ENCODE measurements at places on chromosomes 11 and 22.

- DNase-seq: no peak
These were observed 70.4 kb downstream of the RCN1 start for GRCh38 chr11:32161293-32161692.

DNA sequence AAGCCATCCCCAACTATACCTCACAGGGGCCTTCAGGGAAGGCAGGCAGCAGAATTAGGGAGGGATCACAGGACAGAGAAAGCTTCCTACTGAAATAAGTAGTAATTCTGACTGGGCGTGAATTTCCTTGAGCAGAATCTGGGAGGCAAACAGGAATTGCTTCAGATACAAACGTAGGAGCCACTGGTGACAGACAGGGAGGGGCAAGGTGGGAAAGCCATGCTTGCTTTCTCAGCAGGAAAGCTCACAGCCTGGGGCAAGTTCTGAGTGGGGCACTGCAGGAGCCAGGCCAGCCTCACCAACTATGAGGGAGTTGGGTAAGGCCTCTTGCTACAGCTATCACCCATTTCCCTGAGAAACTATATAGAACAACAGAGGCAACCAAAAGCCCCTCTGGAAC, 43.6 kb downstream of the ARHGAP32 start:
- no peak for DNase-seq

DNA sequence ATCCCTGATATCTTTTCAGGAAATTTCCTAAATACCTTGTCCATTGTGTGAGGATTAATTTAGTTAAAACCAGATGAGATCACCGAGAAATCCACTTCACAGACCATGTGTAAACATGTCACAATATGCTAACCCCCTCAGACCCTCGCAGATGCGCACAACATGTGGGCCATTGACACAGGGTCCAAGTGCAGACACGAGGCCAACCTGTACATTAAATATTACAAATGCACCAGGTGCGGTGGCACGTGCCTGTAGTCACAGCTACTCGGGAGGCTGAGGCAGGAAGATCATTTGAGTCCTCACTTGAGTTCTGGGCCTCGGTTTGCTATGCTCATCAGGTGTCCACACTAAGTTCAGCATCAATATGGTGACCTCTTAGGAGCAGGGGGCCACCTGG, 9.9 kb upstream of the TMPRSS4 start:
- no peak for DNase-seq

DNA sequence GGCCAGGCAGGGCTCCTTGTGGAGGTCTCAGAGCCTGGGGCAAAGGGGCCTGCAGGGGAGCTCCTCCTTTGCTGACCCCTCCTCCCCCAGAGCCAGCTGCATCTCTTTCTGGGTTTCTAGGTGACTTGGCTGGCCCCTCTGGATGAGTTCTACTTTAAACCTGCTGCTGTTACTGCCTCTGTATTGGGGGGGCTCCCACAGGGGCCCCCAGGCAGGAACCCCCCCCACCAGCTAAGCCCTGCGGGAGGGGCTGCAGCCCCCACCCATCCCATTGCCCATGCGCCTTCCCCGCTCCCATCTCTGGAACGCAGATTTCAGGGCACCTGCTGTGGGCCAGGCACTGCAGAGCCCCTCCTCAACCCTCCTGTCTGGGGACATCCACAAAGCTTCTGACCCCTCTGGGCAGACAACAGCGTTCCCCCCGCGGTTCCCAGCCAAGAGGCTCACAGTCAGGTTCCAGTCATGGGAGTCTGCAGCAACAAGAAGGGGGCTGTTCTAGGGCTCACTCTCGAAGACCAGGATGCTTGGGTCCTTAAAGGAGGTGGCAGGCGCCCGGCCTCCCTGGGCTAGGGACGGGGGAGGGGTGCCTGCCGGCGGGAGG, 815 bp upstream of the PLCB3 start:
- DNase-seq: no peak

GRCh38 chr11:92768121-92768840, 201.2 kb upstream of the MTNR1B start:
- no peak for DNase-seq

- DNase-seq: no peak
These were observed 10.8 kb upstream of the MSANTD4 start for GRCh38 chr11:106032861-106033260.

GRCh38 chr11:66967670-66968425, 7.3 kb upstream of the C11orf86 start:
- DNase-seq: no peak

DNA sequence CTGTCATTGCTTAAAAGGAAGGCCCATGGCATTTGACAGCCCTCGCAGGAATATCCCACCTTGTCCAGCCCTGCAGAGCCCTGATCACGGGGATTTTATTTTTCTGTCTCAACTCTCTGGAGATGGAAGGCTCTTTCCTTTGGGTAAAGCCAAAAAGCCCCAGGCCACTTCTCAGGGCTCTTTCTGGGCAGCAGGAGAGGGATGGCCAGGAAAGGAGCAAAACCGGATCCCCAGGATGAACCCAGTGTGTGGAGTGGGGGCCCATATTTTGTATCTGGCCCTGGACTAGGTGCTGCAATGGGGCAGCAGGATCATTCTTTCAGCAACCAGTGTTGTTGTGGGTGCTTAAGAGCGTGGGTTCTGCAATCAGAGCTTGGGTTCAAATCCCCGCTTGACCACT, 11.0 kb downstream of the CREB3L1 start:
- DNase-seq: no peak

DNA sequence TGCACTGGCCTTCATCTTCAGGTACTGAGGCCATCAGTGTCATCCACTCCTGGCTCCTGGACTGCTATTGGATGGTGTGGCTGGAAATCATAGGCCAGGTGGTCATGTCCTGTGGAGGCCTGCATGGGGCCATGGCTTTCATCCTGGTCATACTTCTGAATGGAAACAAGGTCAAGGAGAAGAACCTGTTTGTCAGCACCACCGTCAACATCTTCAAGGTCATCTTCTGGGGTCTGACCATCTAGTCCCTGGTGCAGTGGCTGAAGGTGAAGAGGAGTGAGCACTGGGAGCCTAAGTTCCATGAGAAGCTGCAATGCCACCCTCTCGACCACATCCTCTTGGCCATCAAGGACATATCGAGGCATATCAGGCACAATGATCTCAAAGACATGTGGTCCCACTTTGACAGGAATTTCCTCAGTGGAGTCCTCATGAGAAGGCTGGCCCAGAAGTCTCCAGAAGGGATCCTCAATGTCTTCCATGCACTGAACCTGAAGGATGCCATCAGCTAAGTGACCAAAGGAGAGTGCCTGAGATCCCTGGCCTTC, 120.0 kb upstream of the SERPIND1 start:
- DNase-seq: no peak

DNA sequence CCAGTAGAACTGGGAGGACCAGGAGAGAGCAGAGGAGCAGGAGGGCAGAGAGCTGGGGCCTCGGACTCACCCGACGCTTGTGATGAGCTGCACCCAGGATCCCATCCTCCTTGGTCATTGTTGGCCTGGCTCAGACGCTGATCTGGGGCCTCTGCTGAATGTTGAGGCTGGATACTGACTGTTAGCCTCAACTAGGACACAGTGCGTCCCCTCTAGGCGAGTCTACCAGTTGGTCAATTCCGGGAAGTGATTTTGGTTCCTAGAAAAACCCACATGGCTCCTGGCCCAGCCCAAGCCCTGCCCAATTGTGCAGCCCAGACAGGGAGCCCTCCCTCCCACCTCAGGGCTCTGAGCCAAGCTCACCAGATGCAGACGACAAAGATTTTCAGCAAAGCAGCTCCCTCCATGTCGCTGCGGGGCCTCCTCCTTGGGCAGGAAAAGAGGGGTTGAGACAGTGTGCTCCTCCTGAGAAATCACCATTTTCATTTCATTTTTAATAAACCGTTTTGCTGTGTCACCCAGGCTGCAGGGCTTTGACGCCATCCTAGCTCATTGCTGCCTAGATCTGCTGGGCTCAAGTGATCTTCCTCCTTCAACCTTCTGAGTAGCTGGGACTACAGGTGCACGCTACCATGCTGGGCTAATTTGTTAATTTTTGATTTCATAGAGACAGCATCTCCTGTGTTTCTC, at the start of gene APOL4:
APOL4 (minus strand) TSS at position 180 of the 690 bp plus-strand sequence; CDS start at position 105, 75 bp downstream.
- DNase-seq: no peak

DNA sequence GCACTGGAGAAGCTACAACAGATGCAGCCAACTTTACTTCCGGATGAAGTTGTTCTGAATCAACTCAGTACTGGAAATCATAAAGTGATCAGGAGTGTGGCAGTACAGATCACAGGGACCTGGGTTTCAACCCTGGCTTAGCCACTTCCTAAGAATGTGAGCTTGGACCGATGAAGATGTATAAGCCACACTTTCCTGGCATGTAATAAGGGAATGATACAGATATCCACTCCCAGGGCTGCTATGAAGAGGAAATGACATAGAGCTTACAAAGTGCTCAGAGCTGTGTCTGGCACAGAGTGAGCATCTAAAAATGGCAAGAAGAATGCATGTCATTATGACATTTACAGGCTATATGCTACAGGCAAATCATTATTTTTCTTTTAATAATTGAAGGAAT, 378.7 kb downstream of the NTM start:
- DNase-seq: no peak

GRCh38 chr22:38504731-38505540, 1.2 kb downstream of the DDX17 start:
- DNase-seq: peak; percentile 68

DNA sequence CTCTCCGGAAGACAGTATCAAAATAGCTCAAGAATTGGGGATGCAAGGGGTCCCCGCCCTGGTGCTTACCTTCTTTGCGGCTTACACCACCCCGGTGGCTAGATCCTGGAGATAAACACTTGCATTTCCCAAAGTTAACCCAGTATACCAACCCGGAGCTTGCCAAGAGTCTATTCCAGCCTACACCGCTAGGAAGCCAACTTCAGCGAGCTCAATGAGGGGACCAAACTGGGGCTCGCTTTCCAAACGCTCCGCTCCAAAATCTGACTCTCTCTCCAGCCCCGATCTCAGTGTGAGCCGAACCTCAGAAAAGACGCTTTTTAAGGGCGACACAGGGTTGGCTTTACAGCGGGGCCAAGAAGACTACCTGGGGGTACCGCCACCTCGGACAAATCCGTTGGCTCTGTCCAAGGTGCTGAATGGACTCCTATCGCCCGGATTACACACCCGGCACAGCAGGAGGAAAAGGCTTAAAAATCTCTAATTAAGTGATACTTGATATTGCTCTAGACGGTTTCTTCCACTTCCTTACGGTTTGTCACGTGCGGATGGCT, 20.1 kb upstream of the BDNF start:
- DNase-seq: peak; percentile 42
